ENCODE measurements at places on chromosomes 6 and 20.

DNA sequence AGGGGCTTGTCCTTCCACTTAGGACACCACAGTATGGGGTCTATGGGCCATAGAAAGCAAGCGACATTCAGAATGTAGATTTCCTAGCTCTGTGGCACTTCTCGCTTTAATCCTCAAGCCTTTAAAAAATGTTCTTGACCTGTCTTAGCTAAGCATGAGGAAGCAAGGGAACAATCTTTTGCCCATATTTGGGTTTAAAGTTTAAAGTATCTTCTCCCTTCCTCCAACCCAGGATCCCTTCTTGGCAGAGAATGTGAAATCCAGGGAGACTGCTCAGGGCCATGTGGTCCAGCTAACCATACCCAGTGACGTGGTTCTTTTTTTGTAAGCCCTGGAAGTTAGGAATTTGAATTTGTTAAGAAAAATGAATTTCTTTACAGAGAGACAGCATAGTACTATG, 289.9 kb downstream of the BTBD9 start:
- no peak for DNase-seq

DNA sequence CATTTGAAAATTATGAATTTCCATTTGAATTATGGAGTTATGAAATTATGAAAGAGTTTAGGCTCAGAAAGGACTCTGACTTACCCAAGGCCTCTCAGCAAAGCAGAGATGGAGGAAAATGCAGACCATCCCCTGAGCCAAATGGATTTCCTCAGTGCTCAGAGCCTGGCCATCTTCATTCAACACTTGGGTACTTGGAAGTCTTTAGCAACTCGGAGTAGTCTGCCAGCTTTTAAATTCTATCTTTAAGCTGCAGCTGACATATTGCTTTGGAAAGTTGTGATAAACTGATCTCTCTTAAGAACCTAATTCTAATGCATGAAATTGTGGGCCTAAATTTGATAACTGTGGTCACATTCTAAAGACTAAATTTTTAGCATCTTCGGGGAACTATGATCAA, 315.4 kb downstream of the SAMD5 start:
- no peak for DNase-seq

- no peak for DNase-seq
Observed at GRCh38 chr6:162442687-162443086, 284.9 kb downstream of the PRKN start.

GRCh38 chr20:38547288-38548085, 33.5 kb upstream of the ADIG start:
- DNase-seq: no peak

- no peak for DNase-seq
Observed at GRCh38 chr6:169362501-169363121, 109.0 kb upstream of the THBS2 start.

- DNase-seq: no peak
Observed at GRCh38 chr6:168988801-168989200, 264.8 kb downstream of the THBS2 start.

All from MV-4-11 (cell line).